ENCODE measurements at places on chromosomes 6 and 20.

- no peak for DNase-seq
Measured at GRCh38 chr20:53002786-53003185, 30.6 kb downstream of the TSHZ2 start.

DNA sequence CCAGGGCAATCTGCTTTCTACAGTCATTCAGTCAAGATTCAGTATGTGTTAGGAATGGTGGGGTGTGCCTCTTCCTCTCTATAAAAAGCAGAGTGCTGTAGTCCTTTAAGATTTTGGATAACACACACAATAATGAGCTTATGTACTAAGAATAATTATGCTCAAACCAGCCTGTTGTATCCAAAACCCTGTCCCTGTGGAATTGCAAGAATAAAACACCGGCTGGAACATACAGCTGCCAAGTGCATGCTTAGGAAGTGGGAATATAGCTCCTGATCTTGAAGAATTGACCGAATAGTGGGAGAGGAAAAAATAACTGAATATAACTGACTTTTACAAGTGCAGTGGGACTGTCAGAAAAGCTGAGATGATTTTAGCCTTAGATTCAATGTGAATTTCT lies 979 bp upstream of the MOCS1 start:
- DNase-seq = no peak

DNA sequence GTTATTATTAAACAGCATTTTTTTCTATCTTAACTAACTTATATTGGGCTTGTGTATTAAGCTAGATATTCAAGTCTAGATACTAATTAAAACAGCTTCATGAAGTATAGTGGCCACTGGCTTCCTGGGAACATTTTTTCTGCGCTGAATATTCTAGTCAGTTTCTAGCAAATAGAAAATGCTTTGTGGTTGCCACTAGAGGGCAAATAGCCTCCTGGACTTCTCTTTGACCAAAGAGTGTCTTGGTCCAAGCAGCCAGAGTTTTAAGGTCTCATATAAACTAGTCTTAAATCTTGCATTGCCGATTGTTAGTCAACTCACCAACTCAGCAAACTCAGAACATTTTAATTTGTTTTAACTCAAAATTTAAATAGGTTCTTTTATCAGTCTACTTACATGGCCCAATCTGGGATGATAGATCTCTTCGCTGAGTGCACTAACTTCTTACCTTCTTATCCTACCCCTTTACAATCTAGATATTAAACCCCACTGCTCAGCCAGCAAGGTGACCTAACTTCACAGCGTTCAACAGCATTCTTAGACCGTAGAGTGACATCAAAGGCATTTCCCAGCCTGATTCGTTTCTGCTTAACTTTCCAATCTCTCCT lies 24.6 kb upstream of the ID4 start:
- peak; percentile 46 for DNase-seq

DNA sequence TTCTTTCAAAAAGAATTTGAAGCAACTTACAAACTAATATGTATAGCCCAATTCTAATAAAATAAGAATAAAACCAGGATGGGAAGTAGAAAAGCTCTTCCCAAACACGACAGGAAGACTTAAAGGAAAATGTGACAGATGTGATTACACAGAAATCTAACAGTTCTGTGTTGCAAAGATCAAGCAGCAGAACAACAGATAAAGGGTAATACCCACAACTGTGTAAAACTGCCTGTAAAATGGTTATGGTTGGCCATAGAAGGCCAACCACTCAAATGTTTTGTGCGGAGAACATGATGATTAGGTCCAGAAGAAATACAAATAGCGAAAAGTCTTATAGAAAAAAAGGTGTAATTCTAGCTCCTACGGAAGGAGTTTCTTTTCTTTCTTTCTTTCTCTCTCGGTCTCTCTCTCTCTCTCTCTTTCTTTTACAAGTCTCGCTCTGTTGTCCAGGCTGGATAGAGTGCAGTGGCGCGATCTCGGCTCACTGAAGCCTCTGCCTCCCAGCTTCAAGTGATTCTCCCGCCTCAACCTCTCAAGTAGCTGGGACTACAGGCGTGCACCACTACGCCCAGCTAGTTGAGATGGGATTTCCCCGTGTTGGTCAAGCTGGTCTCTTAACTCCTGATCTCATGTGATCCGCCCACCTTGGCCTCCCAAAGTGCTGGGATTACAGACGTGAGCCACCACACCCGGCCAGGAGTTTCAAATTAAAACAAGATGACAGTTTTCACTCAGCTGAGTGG lies 128.5 kb downstream of the QRSL1 start:
- DNase-seq = no peak

DNA sequence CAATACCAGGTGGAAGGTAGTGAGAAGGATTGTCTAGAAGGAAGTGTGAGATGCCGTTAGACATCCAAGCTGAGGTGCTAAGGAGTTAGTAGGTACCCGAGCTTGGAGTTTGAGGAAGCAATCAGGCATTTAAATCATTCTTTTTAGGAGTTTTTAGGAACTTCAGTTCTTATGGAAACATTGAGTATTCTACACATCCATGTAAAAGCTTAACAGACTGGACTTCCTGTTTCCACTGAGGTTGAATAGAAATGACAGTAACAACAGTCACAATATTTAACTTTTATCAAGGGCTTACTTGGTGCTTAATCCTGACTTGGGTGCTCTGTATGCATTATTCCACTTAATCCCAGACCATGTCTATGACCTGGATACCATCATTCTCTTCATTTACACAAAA lies 136.4 kb downstream of the UST start:
- no peak for DNase-seq

DNA sequence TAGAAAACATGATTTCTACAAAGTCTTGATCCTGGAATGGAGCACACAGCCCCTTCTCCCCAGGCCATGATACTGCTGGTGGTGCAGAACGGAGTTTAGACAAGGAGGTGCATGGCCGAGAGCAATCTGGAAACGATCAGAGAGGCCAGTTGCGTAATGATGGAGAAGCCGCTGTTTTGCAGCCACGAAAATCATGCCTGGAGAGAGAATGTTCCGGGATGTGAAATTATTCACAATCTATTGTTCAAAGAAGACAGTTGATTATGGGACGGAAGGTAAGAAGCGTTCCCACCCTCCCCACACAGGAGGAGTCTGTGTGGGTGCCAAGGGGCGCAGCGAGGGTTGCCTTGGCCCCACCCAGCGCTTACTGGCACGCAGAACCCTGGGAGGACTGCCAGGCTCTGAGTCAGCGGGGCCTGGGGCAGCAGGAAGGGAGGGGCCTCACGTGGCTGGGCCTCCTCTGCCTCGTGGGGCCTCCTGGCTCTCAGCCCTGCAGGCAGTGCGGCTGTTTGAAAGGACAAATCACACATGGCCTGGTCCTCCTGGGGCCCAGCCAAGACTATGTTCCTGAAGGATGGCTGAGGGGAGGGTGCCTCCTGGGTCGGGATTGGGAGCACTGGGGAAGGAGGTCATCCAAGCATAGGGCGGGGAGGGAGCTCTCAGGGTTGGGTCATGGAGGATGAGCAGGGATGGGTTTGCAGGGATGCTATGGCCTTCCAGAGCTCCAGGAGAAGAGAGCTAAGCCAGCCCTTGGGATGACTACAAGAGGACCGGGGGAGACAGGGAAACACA lies 8.7 kb upstream of the AP5S1 start:
- DNase-seq = peak; percentile 91

DNA sequence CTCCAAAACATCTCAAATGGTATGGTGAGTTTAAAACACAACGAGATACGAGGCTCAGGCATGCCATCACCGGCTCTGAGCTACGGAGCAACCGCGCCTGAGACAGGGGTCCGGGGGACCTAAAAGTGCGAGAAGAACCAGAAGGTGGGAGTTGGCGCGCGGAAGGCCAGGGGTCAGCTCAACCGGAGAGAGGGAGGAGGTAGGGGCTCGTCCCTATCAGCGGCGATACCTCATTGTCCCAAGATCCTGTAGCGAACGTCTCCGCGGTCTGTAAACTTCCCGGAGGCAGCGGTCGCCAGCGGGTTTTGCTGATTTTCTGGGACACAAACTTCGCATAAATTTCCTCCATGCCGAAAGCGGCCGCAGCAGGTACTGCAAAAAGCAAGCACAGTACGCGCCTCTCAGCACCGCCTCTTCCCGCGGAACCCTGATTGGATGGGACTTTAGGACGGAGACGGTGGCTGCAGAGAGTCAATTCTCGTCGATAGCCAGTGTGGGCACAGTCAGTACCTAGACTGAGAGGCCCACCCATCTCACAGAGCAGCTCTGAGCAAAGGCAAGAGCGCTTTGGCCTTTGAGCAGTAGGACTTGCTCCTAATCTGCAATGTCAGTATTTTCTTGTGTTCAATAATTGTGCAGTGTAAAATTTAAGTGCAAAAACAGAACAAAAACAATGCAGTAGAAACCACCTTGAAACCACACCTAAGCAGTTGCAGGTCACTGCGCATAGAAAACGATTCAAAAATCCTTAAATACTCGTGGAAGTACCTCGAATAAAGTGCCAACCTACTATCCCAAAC lies at the start of gene NUP43:
Gene NUP43, minus strand, starts transcription at position 383 of the 800 bp plus-strand sequence. Its CDS starts 34 bp downstream, at position 349.
- peak; percentile 95 for DNase-seq

DNA sequence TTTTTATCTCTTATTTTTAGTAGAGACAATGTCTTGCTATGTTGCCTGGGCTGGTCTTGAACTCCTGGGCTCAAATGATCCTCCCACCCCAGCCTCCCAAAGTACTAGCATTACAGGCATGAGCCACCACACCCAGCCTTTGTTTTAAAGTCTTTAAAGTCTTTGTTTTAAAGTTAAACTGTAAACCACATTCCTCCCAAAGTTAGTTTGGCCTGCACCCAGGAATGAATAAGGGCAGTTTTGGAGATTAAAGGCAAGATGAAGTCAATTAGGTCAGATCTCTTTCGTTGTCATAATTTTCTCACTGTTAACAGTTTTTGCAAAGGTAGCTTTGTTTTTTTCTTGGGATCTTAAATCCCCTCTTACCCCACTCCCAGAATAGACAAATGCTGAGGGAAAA lies 63.8 kb downstream of the UBR2 start:
- no peak for DNase-seq

DNA sequence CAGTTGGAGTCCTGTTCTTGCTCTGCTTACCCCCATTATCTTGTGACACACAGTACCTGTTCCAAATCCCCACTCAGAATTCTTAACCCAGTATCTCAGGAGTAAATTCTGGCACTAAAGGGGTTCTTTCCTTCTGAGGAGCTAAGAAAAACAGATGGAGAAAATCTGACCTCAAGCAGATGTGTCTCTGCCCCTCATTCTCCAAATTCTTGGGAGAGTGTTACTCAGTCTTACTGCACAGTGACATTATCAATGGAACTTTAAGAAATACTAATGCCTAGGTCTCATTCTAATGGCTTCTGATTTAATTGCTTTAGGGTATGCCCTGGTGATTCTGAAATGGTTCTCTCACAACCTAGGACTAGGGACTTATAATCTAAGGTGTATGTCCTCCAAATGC lies 40.6 kb upstream of the PTPRK start:
- no peak for DNase-seq

DNA sequence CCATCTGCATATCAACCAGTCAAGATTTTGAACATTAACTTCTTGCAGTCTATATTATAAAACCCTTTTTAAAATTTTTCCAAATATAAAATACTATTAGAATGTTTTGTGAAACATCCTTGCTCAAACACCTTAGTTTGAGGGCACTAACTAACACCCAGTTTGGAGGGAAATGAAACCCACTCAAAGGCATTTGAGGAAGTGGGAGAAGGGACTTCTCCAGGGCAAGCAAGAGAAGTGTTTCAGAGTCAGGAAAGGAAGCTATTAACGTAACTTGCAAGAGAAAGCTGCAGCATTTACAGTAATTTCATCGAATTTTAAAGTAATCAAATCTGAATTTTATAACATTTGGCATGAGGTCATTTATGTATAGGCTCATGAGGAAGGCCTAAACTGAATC lies 21.3 kb downstream of the MTFR2 start:
- DNase-seq = no peak

- no peak for DNase-seq
Measured at GRCh38 chr6:139547122-139547776, 172.8 kb upstream of the CITED2 start.

DNA sequence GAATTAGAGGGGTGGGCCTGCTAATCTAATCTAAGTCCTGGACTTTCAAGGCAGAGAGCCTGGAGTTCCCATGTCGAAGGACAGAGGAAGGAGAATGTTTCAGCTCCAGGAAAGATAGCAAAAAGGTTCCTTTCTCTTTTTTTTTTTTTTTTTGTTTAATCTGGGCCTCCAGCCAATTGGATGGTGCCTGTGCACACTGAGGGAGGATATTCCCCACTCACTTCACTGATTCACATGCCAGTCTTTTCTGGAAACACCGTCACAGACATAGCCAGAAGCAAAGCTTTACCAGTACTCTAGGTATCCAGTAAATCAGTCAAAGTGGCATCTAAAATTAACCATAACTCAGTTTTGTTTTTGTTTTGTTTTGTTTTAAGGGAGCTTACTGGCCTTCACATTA lies 721.1 kb downstream of the TENT5A start:
- DNase-seq = no peak

DNA sequence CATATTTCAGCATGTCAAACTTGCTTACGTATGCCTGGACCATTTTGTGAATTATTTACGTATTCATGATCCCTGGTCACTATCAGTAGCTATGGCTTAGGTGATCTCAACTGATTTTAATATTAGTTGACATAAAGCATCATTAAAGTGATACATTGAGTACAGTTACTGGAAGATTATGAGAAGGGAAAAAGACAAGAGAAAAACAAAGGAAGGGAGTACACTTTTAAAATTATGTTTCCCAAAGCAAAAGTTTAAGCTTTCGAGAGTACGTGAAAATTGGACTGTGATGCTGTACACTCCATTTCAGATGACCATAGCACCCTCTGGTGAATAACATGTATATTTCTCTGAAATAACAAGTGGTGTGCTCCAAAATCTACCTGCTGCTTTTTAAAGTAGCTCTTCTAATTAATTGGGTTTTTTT lies 215.0 kb upstream of the HSF2 start:
- peak; percentile 20 for DNase-seq

Data from SK-N-DZ (cell line).